ENCODE measurements at places on chromosomes 2 and 18.

- DNase-seq: no peak
Measured at GRCh38 chr2:15896859-15897258, 43.5 kb upstream of the MYCN start.

GRCh38 chr18:62485684-62486083 is 37.1 kb upstream of the ZCCHC2 start:
- no peak for DNase-seq

GRCh38 chr2:207142461-207142860 is 23.3 kb downstream of the KLF7 start:
- DNase-seq: no peak

DNA sequence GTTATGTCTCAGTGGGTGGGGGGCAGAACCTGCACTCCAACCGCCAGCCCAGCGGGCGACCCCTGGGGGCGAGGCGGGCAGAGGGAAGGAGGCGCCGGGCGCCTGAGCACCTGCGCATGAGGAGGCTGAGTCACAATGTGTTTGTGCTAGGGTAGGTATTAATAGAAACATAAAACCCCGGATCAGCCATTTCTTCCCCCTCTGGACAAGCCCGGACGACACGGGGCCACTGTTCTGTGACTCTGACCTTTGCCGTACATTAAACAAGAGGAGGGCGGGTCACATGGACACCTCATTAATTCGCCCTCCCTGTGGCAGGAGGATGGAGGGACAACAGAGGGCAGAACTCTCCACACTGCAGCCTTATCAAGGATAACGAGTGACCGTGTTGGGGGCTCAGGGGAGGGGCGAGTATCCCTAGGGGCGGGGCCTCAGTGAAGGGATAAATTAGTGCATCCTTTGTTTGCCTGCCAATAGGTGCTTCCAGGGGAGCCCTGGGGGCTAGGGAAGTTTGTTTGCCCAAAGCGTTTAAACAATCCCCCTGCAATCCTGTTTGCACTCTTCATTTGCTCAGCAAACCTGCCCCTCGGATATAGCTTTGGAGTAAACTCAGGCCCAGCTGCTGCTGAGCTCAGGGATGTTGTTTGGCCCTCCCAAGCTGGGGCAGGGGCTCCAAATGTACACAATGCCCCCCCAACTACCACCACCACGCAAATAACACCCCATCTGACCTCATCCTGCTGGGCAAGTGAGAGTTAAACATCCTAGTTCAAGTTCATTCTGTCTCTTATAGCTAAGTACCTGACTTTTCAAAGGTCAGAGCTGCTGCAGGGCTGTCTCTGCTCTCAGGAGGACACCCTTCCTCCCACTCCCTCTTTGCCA is 171.2 kb upstream of the GLI2 start:
- DNase-seq: no peak

DNA sequence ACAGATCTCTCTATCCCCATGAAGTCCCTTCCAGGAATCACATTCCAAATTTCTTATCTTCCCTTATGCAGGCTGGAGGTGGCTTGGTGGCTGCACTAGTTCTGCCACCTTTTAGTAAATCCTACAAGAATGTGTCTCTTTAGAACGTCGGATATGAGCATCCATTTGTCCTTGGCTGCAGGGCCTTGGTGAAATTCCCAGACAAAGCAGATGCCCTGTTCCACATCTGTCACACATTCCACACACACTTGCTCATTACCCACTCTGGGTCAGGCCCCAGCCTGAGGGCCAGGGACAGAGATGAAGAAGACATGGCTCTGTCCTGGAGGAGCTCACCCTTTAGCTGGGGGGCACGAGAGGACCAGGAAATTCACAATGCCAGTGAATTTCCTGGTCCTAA is 31.2 kb upstream of the GPR17 start:
- no peak for DNase-seq
